ENCODE measurements at places on chromosomes 3 and 15. TPM values are rescaled to one million over a fixed set of nuclear protein-coding genes. Genes with fewer than 3 reads are reported as not detected.

The RETNLB gene
- not detected for polyA plus RNA-seq

The LTK gene
- polyA plus RNA-seq: 12.9 TPM

GRCh38 chr3:132781922-132782321, 59.7 kb upstream of the NPHP3 start:
- no peak for DNase-seq

The ADIPOQ gene
- 0.06 TPM for polyA plus RNA-seq

GRCh38 chr3:160475884-160476283, 26.3 kb upstream of the TRIM59 start:
- DNase-seq: no peak

GRCh38 chr3:66693461-66694031, 192.7 kb upstream of the LRIG1 start:
- no peak for DNase-seq

DNA sequence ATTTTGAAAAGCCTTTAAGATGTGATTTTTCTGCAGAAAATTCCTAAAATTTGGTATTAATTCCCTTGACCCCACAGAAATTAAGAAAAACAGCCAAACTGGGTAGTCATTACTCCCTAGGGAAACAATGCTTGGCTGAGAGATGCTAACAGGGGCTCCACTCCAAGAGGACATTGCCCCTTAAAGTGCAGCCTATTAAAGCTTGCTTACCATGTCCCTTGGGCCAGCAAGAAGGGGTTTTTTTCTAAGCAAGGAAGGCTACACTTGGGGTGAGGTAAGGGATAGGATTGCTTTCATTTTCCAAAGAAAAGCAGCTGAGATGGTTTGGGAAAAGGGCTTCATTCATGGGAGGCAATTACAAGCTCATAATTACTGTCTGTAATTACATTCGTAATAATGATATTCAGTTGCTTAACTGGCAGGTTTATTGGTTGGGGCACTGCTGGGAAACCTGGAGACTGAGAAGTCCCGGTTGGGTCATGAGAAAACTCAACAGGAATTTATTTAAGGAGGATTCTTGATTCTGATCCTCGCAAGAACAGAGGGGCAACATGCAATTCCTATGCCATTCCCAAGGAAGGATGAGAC, 247.5 kb downstream of the NR1D2 start:
- DNase-seq: no peak

DNA sequence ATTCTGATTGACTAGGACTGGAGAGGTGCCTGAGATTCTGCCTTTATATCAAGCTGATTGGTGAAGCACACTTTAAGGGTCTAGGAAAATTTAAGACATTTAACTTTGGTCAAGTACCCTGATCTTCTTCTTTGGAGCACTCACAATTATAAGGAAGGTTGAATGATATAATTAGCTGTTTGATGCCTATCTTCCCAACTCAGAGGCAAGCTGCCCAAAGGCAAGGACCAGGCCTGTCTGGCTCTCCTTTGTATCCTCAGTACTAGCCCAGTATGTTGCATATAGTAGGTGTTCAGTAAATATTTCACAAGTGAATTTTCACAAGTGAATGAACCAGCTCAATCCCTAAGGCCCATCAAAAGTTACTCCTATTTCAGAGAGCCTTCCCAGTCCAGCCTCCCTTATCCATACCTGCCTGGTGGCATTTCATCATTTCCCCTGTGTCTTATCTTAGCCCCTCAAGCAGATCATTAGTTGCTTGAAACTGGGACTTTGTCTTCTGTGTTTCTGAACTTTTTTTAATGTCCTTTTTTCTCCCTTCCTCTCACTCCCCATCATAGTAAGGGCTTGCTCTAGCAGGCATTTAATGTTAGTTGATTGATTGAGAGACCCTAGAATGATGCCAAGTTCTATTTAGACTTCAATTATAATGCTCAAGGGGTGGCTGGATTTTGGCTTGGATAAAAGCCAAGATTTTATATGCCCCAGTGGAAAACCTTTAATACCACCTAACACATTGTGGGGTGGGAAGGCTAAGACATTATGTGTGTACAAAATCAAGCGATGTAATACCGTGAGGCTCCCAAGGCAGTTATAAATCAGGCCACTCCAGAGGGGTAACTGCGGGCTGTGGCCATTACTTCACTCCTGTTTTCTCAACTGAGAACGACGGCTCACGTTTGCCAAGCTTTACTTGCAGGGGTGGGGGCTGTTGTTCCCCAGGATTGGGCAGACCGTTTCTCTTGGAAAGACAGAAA, 43.2 kb upstream of the BOC start:
- no peak for DNase-seq

DNA sequence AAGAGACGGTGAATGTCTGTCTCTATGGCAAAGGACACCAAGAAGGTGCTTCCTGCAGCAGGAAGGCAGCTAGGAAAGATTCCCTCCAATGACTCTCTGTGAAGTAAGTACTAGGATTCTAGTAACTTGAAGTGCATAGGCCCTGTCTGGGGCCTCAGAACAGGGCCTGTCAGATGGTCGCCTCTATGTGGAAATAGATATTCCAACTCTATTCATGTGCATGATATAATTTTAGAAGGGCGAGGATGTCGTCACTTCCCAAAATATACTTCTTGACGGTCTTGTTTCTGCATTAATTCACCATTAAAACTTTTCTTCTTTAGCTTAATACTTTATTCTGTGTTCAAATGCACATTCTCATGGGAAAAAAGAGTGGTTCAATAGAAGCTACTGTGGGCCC, 167.0 kb downstream of the TLE3 start:
- no peak for DNase-seq

GRCh38 chr3:152430223-152431002, 161.7 kb downstream of the MBNL1 start:
- DNase-seq: no peak

The MEX3B gene
- 14.6 TPM for polyA plus RNA-seq

DNA sequence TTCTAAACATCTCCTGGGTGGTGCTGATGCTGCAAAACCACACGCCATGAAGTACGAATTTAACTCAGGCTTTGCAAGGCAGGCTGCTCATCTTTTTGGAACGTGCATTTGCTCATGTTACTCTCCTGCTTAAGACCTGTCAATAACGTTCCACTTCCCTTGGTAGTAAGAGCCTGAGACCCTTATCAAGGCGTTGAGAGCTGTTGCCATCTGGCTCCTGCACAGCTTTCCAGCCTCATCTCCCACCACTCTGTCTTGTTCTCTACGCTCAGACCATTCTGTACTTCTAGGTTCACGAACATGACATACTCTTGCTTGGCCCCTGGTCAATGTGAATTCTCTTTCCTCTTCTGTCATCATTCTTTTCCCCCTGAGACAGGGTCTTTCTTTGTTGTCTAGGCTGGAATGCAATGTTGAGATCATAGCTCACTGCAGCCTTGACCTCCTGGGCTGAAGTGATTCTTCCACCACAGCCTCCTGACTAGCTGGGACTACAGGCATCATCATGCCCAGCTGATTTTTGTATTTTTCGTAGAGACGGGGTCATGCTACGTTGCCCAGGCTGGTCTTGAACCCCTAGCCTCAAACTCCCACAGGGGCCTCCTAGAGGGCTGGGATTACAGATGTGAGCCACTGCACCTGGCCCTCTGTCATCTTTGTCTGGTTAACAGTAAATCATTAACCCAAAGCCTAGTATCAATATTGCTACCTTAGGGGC, 202.8 kb downstream of the CADPS start:
- no peak for DNase-seq

The SLC28A1 gene
- 0.39 TPM for polyA plus RNA-seq

- no peak for DNase-seq
Measured at GRCh38 chr3:116413319-116413718, 32.0 kb downstream of the LSAMP start.

The TADA3 gene
- polyA plus RNA-seq: 61.8 TPM

DNA sequence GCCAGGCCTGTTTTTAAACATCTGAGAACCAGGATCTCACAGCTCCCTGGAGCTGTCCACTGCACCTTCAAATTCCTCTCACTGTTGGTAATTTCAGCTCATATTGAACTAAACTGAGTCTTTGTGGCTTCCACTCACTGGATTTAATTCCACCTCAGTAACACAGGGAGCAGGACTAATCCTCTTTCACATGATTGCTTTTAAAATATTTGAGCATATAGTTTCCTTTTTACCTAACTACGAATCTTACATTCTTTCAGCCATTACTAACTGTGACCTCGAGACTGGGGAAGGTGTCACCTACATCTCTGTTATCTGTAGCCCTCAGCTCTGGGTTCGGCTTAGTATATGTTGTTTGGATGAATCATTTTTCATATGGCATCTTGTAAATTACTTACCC, 194.3 kb upstream of the C2CD4B start:
- DNase-seq: no peak

The BDH1 gene
- polyA plus RNA-seq: 4.1 TPM

DNA sequence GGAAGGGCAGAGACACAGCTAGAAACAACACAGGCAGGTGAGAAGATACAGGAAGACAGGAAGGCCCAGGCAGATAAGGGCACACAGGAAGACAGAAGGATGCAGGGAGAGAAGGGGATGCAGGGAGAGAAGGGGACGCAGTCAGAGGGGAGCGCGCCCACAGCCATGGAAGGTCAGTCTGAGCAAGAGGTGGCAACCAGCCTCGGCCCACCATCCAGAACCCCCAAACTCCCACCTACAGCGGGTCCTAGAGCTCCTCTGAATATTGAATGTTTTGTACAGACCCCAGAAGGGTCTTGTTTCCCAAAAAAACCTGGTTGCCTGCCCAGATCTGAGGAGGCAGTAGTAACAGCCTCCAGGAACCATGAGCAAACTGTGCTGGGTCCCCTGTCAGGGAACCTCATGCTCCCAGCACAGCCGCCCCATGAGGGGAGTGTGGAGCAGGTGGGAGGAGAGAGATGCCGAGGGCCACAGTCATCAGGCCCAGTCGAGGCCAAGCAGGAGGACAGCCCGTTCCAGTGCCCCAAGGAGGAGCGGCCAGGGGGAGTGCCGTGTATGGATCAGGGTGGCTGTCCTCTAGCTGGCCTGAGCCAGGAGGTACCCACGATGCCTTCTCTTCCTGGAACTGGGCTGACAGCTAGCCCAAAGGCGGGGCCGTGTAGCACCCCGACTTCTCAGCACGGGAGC, 27.6 kb upstream of the SLC28A1 start:
- no peak for DNase-seq

GRCh38 chr3:183583331-183584245, 28.1 kb upstream of the KLHL6 start:
- no peak for DNase-seq

The CCDC80 gene
- 67.9 TPM for polyA plus RNA-seq

- DNase-seq: no peak
Measured at GRCh38 chr15:38864122-38864521, 299.5 kb upstream of the RASGRP1 start.

The ACSBG1 gene
- 0.18 TPM for polyA plus RNA-seq

DNA sequence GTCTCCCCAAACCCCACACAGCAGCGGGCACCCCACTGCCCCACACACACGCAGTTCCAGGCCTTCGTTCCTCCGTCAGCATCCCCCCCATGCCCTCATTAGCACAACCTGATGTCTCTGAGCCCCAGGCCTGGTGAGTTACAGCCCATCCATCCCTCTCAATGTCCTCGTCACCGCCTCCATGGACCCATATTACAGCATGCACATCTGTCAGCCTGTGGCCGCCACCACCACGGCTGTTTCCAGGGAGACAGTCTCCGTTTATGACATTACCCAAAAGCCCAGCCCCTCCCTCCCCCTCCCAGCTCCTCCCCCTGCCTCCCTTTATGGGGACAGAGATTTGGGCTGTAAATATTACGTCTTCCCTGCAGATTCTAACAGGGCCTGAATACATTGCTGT, 143.1 kb upstream of the LINGO1 start:
- no peak for DNase-seq

The CLEC3B gene
- polyA plus RNA-seq: 94.4 TPM

The APPL1 gene
- 36.2 TPM for polyA plus RNA-seq

DNA sequence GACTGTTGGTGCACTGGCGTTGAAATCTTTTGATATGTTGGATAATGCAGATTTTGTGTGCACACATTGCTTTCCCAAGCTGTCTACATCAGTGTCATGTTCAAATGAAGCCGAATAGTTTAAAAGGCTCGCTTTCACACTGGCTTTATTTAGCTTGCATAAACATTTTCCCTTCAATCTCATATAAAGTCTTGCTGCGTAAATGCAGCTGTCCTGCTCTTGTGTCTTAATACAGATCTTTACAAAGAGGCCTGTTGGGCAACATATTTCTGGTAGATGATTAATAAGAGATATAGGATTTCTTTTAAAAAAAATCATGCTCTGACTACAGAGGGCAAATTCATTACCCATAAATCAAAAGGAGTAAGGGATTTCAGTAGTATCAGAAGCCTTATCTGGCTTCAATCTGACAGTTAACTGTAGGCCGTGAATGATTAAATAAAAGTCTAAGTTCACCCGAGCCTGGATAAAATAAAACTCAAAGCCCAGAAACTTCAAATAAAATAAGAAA, 937.2 kb downstream of the FHIT start:
- no peak for DNase-seq

DNA sequence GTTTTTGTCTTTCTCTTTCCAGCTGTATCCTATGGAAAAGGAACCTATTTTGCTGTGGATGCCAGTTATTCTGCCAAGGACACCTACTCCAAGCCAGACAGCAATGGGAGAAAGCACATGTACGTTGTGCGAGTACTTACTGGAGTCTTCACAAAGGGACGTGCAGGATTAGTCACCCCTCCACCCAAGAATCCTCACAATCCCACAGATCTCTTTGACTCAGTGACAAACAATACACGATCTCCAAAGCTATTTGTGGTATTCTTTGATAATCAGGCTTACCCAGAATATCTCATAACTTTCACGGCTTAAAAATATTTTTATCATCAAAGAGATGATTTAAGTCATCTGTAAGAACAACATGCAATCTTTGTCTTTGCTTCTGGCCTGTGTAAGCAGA, 44.9 kb upstream of the PARP14 start:
- DNase-seq: no peak

The TRH gene
- 0.34 TPM for polyA plus RNA-seq

The GPR149 gene
- 0.10 TPM for polyA plus RNA-seq

GRCh38 chr15:64934023-64934422, 22.3 kb downstream of the ANKDD1A start:
- no peak for DNase-seq

The ATP13A5 gene
- polyA plus RNA-seq: 0.63 TPM

GRCh38 chr3:37115446-37115845, 58.9 kb downstream of the LRRFIP2 start:
- no peak for DNase-seq

Data from forelimb muscle (tissue), 1 donor.